HT1080 (cell line): ENCODE measurements at places on chromosomes 3 and 15. TPM values are rescaled to one million over a fixed set of nuclear protein-coding genes. Genes with fewer than 3 reads are reported as not detected.
A peak's percentile ranks its signal among the peaks of the same experiment; 100 is the strongest.

CLDN16 gene
- not detected in 2 replicates for total RNA-seq

TYRO3 gene
- 32.4 and 49.7 TPM in 2 replicates for total RNA-seq

CTDSPL gene
- 23.5 and 25.4 TPM in 2 replicates for total RNA-seq

DNA sequence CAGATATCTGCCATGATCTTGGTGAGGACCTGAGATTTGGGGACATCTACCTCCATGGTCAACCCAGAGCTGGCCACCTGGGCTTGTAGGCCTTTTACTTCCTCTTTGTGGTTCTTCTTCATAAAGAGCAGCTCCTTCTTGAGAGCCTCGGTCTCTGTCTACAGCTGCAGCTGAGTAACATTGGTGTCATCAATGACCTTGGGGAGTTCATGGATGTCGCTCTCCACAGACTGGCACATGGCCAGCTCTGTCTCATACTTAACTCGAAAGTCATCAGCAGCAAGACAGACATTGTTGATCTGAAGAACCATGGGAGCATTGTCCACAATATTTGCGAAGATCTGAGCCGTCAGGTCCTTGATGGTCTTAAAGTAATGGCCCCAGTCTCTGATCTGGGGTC, 15.7 kb upstream of the RASA2 start:
- DNase-seq: peak; percentile 82

DNA sequence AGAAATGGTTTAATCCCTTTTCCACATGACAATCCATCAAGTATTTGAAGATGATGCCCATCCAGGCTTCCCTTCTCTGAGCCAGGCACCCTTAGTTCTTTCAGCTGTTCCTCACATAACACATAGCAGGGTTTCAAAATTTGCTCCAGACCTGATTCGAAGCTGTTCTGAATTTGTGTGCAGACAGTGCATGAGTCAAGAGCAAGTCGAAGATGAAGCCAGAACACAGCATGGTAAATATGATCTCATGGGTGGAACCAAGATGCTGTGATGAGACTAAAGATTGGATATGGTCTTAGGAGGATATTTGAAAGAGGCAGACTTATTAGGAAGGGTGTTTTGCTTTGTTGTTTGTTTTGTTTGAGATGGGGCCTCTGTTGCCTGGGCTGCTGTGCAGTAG, 32.6 kb upstream of the PDE8A start:
- no peak for DNase-seq

GRCh38 chr3:197023998-197024651, 5.5 kb downstream of the MELTF start:
- no peak for DNase-seq

DNA sequence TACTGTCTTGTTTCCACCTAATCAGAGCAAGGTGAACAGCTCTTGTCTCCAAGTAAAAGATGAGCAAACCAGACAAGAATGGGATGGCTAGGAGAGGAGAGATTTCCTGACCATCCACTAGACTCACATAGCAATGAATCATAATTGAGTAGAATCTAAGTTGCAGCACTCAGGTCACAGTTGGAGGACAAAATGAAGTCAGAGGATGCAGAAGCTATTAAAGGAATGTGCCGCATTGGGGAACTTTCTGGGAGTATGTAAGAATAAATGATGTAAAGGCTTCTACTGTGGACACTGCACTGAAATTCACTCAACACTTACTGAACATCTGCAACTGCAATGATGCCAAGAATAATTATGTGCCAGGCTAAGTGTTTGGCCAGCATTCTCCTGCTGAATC, 217.4 kb upstream of the WNT5A start:
- peak; percentile 17 for DNase-seq

DNA sequence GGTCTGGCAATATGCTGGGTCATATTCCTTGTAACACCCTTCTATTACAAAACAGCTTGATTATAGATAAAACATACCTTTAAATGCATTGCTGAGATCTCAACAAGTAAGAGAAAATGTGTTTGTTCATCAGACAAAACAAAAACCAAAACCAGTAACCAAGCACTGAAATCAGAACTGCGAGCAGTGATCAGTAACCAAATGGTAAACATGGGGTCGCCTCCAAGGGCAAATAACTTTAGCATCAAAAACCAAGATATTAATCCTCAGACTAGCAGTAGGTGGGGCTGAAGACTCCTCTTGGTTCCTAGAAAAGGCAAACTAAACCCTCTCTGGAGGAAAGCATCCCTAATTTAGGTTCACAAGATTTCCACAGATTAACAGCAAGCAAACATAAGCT, 6.6 kb upstream of the HESX1 start:
- no peak for DNase-seq

GRCh38 chr3:137078040-137078439, 120.3 kb downstream of the IL20RB start:
- no peak for DNase-seq

GRCh38 chr15:62066663-62067447, at the start of gene C2CD4A:
TSS of gene C2CD4A (plus strand) at chr15:62066977. CDS start at chr15:62067614, 637 bp downstream.
- DNase-seq: no peak

DNA sequence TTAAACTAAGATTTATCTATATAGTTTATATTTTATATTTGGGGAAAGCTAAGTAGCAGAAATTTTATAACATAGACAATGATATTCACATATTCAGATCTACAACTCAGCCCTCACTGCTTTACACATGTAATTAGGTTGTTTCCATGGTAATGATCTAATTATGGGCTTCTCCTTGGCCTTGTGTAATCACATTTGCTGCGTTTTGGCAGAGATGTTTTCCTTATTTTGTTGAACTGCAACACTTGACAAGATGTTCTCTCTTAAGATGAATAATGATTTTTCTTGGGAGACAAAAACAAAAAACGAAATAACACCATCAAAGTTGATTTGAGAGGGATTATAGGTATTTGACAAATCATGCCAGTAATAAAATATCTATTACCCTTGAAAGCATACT, 635.6 kb upstream of the TBL1XR1 start:
- DNase-seq: no peak

- peak; percentile 77 for DNase-seq
Measured at GRCh38 chr3:15387171-15387581, 40.2 kb downstream of the METTL6 start.

DNA sequence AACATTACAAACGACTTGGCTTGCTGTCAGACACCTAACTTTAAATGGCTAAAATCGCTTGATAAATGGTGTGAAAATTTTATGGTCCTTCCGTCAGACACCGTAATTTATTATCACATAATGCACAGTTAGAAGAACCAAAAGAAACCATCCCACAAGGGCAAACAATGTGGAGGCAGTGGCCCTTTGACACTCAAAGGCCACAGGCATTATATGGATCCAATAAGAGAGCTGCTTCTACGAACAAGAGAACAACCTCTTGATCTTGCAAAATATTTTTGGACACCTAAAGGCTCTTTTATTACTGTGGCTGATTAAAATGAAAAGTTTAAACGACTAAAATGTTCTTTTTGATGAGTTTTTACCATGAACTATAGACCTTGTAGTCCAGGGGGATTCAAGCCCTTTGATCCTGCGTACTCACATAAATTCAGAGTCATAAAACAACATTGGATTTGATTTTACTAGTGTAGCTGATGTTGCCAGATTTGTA, 202.8 kb downstream of the FMN1 start:
- DNase-seq: no peak

- DNase-seq: peak; percentile 58
Measured at GRCh38 chr15:70701891-70702568, 61.3 kb downstream of the UACA start.
